ENCODE measurements at places on chromosomes 3 and 15. TPM values are rescaled to one million over a fixed set of nuclear protein-coding genes. Genes with fewer than 3 reads are reported as not detected.

DNA sequence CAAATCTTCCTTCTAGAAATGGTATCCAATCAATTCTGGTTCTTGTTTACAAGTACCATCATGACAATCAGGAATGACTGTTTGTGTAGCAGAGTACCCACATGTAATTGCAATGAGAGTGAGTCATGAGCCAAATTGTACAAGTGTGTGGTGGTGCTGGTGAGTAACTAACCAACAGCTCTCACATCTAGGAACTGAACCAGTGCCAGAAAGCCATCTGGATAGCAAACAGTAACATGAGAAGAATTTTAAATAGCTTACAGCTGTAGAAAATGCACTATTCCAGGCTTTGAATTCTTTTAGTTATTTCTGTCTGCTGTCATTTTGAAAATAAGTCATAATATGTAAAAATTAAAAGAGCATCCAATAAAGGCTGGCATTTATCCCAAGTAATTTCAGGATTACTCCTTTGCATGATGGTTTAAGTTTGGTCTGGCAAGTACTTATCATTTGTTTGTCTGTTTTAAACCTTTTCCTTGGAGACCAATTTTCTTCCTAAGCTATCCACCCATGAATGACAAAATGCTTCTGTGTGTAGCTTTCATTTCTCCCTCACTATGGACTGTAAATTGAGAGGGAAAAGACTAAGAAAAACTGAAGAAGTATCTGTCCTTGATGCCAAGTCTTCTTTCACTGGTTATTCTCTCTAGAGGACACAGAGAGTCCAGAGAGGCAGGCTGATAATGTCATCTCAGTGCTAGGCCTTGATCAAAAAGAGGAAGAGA lies 60.0 kb downstream of the PIK3CB start:
- H3K27me3 ChIP-seq, result no peaks in the 10 kb centered on the region
- H3K4me1 ChIP-seq, result no peaks in the 10 kb centered on the region
- peaks cover 2% of the 10 kb centered on the region for H3K36me3 ChIP-seq
- H3K4me3 ChIP-seq, result no peak overlapping the region
- H3K27ac ChIP-seq, result peak overlapping the region; percentile 64
- no peak for DNase-seq

GRCh38 chr3:132464066-132464465 lies 46.8 kb downstream of the DNAJC13 start:
- H3K27ac ChIP-seq, result no peak overlapping the region
- H3K4me1 ChIP-seq, result no peaks in the 10 kb centered on the region
- DNase-seq, result no peak
- H3K36me3 ChIP-seq, result peaks cover 29% of the 10 kb centered on the region
- no peak overlapping the region for H3K4me3 ChIP-seq

GRCh38 chr3:138078901-138079344 lies 36.5 kb downstream of the DZIP1L start:
- H3K27me3 ChIP-seq, result no peaks in the 10 kb centered on the region
- H3K36me3 ChIP-seq, result no peaks in the 10 kb centered on the region
- no peaks in the 10 kb centered on the region for H3K4me1 ChIP-seq
- no peak overlapping the region for H3K27ac ChIP-seq

- no peak overlapping the region for H3K27ac ChIP-seq
- H3K4me1 ChIP-seq, result no peaks in the 10 kb centered on the region
- H3K36me3 ChIP-seq, result peaks cover 31% of the 10 kb centered on the region
- H3K27me3 ChIP-seq, result no peaks in the 10 kb centered on the region
- no peak overlapping the region for H3K4me3 ChIP-seq
- DNase-seq, result no peak
Observed at GRCh38 chr15:41017066-41017735, 63.9 kb downstream of the CHAC1 start.

Gene C3orf20
- not detected for total RNA-seq

- no peaks in the 10 kb centered on the region for H3K27me3 ChIP-seq
- H3K27ac ChIP-seq, result peak overlapping the region; percentile 40
- H3K4me1 ChIP-seq, result peaks cover 25% of the 10 kb centered on the region
- peak; percentile 34 for DNase-seq
- H3K4me3 ChIP-seq, result no peak overlapping the region
Observed at GRCh38 chr3:155648013-155648591, 96.8 kb downstream of the PLCH1 start.

DNA sequence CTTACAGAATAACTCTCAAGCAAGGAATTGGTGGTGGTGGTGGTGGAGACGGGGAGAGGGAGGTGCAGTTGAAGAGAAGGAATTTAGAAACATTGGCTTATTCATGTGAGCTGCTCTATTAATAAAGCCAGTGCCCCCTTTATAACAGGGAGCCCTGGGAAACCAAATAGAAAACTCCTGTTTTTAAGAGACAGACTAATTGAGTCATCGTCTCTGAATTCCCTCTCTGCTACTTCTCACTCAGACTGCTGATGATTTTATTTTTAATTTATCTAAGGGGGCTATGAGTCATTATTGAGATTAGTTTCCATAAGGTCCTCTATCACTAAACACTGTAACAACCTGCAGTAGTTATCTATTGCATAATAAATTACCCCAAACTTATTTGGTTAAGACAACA lies 145.9 kb upstream of the GALNT15 start:
- H3K36me3 ChIP-seq, result no peaks in the 10 kb centered on the region
- no peak overlapping the region for H3K4me3 ChIP-seq
- no peak overlapping the region for H3K27ac ChIP-seq

Gene GNAT1
- not detected for total RNA-seq

GRCh38 chr3:17515445-17516234 lies 226.8 kb downstream of the TBC1D5 start:
- H3K36me3 ChIP-seq, result no peaks in the 10 kb centered on the region
- H3K4me3 ChIP-seq, result no peak overlapping the region
- H3K27ac ChIP-seq, result no peak overlapping the region

DNA sequence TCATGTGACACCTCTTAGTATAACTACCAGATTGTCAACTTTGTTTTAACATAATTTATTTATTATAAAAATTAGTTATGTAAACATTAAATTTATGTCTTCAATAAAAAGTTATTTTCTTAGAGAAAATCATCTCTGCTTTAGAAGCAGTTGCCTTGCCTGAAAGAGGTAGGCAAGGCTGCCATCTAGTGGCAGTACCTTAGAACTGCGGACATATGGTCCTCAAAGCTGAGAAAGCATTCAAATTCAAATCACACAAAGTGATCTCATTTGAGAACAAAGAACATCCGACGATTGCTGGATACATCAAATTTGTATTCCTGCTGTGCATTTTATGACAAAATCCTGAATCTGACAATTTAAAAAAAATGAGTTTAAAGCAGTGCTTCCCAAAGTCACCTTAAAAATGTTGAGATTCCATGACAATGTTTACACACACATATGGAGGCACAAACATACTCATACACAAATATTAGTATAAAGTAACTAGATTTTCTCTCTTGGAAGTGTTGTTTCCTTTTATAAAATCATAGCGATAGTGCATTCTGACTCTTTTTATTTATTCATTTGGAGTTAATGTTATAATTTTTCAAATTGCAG lies 617.4 kb downstream of the CADM2 start:
- H3K4me3 ChIP-seq, result no peak overlapping the region
- H3K27me3 ChIP-seq, result no peaks in the 10 kb centered on the region
- no peaks in the 10 kb centered on the region for H3K36me3 ChIP-seq
- peak; percentile 84 for DNase-seq
- H3K27ac ChIP-seq, result no peak overlapping the region

DNA sequence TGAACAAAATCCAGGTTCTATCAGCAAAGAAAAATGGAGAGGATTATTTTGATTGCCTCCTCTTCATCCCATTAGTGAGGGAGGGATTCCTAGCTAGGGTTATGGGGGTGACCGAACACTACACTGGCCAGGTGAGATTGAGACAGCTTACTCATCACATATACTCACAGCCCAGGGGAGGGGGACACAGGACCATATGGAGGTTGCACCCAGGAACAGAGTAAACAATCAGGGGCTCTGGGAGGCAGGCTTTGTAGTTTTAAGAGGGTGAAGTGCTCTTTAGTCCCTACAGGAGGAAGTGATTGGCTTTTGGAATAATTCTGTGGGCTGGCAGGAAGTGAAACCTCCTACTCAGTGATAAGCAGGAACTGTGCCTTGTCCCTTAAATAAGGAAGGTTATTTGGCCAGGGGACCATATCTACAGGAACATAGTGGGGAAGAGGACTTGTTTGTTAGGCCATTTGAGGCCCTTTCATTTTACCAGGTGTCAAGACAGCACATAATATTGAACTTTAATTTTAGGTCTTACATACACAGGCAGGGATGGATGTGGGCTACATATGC lies 17.5 kb upstream of the KCTD6 start:
- H3K4me1 ChIP-seq, result peaks cover 10% of the 10 kb centered on the region
- H3K4me3 ChIP-seq, result no peak overlapping the region
- H3K27ac ChIP-seq, result no peak overlapping the region
- no peaks in the 10 kb centered on the region for H3K36me3 ChIP-seq

Gene NR2E3
- 0.62 TPM for total RNA-seq

DNA sequence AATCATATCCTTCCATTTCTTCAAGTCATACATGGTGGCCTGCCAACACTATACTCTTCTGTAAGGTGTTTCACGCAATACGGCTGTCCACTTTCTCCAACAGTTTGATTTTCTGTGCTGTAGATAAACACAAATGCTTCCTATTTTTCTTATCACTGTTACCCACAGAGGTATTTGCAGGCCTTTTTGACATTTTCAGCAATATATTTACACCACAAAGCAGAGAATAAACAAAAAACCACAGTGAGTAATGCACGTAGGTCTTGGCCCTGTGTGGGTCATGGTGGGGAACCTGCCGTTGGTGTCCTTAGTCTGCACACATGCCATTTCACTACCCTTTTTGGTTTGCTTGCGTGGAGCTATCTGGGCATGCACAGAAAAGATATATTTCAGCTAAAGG lies 59.5 kb downstream of the LRRC28 start:
- H3K27ac ChIP-seq, result no peak overlapping the region
- no peaks in the 10 kb centered on the region for H3K27me3 ChIP-seq
- no peak for DNase-seq
- H3K36me3 ChIP-seq, result no peaks in the 10 kb centered on the region

DNA sequence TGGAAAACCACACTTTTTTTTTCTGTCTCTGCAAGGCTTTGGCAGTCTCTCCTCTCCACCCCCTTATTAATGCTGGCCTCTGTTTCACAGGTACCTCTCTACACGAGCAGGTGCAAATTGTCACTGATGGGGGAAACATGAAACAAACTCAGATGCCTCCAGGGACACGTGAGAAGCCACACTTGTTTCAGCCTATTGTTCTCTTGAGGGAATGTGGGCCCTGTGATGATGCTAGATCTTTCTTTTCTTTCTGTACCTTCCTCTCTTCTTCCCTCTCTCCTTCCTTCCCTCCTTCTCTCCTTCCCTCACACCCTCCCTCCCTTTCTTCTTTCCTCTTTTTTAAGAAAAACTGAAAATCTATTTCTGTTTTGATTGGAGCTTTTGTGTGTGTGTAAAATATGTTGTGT lies 5.7 kb upstream of the BLM start:
- no peak overlapping the region for H3K27ac ChIP-seq
- H3K4me3 ChIP-seq, result no peak overlapping the region
- H3K27me3 ChIP-seq, result no peaks in the 10 kb centered on the region
- 0 out of 2 replicates have a peak, but pooled peaks cover 8% of the 10 kb centered on the region for H3K4me1 ChIP-seq
- no peaks in the 10 kb centered on the region for H3K36me3 ChIP-seq

GRCh38 chr3:71101626-71102025 lies 481.9 kb downstream of the FOXP1 start:
- no peaks in the 10 kb centered on the region for H3K27me3 ChIP-seq
- no peaks in the 10 kb centered on the region for H3K4me1 ChIP-seq
- H3K27ac ChIP-seq, result no peak overlapping the region
- H3K4me3 ChIP-seq, result no peak overlapping the region

Gene FRMD5
- total RNA-seq, result 10.1 TPM

Gene PYDC2
- total RNA-seq, result not detected

Gene UBE2E1
- 113 TPM for total RNA-seq

Gene CLRN1
- total RNA-seq, result 0.93 TPM

Gene MAP1A
- total RNA-seq, result 2.0 TPM

DNA sequence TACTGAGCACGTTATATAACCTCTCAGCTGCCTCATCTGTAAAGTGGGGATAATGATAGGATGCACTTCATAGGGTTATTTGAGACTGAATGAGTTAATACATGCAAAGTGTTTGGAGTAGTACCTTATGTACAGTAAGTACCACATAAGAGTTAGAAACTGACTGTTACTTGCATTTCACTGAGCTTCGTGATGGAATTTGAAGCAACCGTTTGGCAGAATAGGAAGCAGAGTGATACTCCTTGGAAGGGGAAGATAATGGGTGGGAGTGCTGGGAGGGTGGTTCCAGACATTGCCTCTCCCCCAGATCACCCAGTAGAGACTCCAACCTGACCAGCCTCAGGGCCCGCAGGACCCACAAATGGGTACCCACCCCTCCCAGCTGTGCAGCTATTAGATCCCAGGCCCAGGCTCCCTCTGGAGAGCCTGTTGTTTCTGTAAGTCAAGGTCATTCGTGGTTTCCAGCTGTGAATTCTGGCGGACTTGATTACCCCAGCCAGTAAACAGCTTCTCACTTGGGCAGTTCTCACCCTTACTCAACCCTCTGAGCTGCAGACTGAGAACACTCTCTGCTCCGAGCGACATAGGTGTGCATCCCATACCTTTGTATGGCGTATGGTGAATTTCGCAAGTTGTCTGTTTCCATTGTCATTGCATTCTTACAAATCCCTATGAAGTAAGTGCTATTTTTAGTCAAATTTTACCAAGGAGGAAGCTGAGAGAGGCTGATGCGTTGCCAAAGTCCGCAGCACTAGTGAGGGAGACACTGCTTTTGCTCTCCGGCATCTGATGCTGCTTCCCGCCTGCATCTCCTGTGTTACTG lies 11.1 kb downstream of the ALPK3 start:
- no peak for DNase-seq
- peaks cover 10% of the 10 kb centered on the region for H3K36me3 ChIP-seq
- H3K4me1 ChIP-seq, result no peaks in the 10 kb centered on the region
- H3K27ac ChIP-seq, result no peak overlapping the region

GRCh38 chr3:136626493-136626892 lies 125.7 kb downstream of the STAG1 start:
- no peaks in the 10 kb centered on the region for H3K27me3 ChIP-seq
- no peak for DNase-seq
- peaks cover 8% of the 10 kb centered on the region for H3K4me1 ChIP-seq
- no peak overlapping the region for H3K4me3 ChIP-seq
- H3K27ac ChIP-seq, result no peak overlapping the region

DNA sequence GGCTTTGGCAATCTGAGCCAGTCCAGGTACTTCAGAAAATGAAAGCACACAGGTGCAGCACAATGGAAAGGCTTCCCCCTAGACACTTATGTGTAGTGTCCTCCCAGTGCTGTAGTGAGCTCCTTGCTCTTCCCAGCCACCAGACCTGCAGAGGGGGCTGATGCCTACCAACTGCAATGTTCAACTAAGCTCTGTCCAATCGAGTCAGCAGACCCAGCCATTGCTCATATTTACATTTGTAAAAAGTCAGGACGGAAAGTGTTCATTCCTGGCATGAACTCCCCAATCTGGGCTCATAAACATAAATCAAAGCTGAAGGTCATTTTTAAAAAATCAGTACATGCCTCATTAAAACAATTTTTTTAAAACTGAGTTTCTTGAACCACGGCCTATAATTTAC lies 73.0 kb downstream of the FOXP1 start:
- no peaks in the 10 kb centered on the region for H3K27me3 ChIP-seq
- H3K27ac ChIP-seq, result no peak overlapping the region
- DNase-seq, result no peak
- H3K36me3 ChIP-seq, result no peaks in the 10 kb centered on the region

Measured in GM23338 (cell line).